PC-3 (cell line): ENCODE measurements at places on chromosomes 7 and 10.

DNA sequence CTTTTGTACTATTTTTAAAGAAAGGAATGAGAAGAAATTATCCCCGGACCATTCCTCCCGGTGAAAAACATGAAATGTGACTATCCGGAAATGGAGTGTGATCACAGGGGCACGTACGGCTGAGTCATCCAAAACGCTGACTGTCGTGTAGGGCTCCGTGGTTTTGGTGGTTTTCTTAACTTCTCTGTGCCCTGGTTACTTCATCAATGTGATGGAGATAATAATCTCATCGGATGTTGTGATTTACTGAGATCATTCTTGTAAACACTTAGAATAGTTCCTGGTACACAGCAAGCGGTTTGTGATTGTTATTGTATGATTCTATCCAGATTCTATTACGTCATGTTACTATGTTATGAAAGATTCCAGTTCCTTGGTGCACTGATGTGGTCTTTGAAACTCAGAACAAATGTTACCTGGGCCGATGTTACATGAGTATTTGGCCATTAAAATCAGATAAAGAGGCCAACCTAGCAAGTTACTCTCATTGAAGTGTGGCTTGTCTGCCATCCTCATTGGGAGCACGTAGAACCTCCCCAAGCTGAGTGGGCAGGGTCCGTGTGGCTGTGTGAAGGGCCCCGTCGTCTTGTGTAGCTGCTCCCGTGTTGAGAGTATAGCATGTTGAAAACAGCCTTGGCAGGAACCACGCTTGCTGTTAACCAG lies 99.5 kb downstream of the CAMK1D start:
- DNase-seq = peak; percentile 78

DNA sequence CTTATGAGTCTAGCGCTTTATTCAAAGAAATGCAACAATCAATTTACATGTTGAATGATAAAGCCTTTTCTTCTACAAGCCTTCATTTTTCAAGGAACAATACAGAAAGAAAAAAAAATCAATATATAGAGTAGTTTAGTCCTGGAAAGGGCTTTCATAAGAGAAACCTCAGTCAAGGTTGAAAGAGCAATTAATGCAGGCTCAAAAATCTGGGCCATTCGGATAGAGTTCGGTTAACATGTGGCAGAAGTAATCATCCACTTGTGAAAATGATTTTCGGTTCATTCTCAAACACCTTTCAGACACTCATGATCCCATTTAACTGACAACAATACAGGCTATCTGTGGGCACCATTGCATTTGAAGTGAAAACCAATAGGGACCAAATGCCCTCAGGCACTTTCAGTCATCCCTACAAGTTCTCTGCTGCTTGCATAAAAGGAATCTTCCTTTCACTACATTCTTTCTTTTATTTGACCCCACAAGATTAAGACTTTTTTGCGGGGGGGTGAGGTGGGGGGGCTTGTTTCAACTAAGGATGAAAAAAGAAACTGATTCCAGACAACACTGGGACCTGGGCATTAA lies 177.9 kb downstream of the RNF133 start:
- no peak for DNase-seq

- peak; percentile 60 for DNase-seq
Measured at GRCh38 chr10:131946880-131947279, 34.8 kb downstream of the BNIP3 start.

- no peak for DNase-seq
Measured at GRCh38 chr10:49690698-49691356, 11.4 kb downstream of the C10orf53 start.

DNA sequence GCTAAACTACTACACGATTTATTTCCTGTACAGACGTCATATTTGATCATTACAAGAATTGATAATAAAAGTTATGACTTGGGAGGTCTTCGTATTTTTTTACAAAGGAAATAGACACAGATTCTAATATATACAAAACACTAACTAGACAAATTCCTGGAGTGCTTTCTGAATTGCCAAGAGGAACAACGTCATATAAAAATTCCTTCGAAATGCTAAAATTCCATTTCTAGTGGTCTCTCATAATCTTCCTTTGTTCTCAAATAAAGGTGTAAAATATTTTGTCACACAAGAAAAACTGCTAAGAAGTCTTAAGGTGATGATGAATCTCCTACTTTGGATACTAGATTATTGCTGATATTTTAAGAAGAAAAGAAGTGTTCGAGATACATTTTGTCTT lies 85.4 kb downstream of the CDK6 start:
- no peak for DNase-seq
